ENCODE measurements at places on chromosomes 7 and 10.

DNA sequence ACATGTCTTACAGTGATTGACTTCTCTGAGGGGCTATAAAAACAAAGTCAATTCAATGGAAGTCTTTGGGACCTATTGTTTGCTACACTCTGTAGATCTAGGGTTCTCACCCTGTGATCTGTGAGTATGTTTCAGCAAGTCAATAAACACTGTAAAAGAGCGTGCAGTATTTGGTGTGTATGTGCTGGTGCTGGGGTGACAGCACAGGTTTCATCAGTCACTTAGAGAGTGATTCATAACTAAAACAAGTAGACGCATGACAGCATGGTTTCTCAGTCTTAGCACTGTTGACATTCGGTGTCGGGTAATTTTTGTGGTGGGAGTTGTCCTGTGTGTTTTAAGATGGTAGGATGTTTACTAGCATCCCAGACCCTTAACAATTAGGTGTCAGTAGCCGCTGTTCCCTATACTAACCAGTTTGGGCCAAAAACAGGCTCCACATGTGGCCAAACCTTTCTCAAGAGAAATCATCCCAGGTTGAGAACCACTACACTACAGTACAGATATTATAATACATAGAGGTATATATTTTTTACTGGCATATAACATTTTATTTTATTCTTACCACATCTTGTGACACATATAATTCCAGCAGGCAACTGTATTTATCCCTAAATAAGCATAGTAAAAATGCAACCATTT lies 411.8 kb downstream of the ARL4A start:
- DNase-seq, result no peak

- DNase-seq, result no peak
These were observed 27.6 kb downstream of the WDR86 start for GRCh38 chr7:151382079-151382885.

- DNase-seq, result peak; percentile 39
These were observed 587 bp downstream of the HOXA10 start for GRCh38 chr7:27173511-27173955.

- peak; percentile 2 for DNase-seq
These were observed 37.3 kb downstream of the CFAP46 start for GRCh38 chr10:132904814-132905649.

DNA sequence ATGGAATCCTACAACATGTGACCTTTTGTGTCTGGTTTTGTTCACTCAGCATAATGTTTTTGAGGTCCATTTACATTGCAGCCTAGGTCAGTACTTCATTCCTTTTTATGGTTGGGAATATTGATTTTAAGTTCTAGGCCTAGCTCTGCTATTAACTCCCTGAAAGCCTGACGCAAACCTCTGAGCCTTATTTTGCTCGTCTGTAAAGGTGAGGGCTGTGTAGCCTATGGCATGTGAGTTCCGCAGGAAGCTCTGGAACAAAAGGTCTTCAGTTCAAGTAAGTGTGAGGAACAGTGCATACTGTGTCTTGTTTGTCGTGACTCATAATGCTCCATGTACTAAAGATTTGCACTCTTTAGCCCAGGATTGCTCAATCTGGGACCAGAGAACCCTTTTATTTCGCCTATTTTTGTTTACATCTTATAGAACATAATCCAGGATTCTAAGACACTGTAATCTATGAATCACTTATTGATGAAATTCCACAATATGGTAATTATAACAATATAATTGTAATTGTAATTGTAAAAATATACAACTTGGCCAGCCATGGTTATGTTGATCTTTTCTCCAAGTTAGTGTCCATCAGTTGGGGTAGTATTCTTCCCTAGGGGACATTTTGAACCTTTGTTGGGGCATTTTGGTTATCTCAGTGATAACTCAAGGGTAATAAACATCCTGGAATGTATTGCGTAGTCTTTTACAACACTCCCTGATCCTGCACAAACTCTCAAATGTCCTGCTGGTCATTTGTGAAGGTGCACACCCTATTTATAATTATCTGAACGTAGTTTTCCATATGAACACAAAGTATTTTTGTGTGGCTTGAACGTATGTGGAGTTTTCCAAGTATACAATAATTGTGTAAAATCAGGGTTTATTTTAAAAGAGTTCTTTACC lies 184.7 kb downstream of the VTI1A start:
- no peak for DNase-seq

- DNase-seq, result no peak
These were observed 16.3 kb downstream of the MSRB2 start for GRCh38 chr10:23111517-23112286.

- DNase-seq, result no peak
These were observed 272.7 kb downstream of the CAMK1D start for GRCh38 chr10:12622016-12622415.

- no peak for DNase-seq
These were observed 297.3 kb downstream of the EXOC4 start for GRCh38 chr7:133550145-133550544.

- DNase-seq, result no peak
These were observed 306.4 kb upstream of the CDC14C start for GRCh38 chr7:48617993-48618392.

- peak; percentile 74 for DNase-seq
These were observed 846 bp upstream of the ZNF775 start for GRCh38 chr7:150378115-150378852.

- no peak for DNase-seq
These were observed 66.8 kb downstream of the CD36 start for GRCh38 chr7:80705130-80705781.

GRCh38 chr7:111162692-111163091 lies 71.8 kb downstream of the LRRN3 start:
- no peak for DNase-seq

- DNase-seq, result no peak
These were observed 393.5 kb downstream of the GFRA1 start for GRCh38 chr10:115879372-115880089.

DNA sequence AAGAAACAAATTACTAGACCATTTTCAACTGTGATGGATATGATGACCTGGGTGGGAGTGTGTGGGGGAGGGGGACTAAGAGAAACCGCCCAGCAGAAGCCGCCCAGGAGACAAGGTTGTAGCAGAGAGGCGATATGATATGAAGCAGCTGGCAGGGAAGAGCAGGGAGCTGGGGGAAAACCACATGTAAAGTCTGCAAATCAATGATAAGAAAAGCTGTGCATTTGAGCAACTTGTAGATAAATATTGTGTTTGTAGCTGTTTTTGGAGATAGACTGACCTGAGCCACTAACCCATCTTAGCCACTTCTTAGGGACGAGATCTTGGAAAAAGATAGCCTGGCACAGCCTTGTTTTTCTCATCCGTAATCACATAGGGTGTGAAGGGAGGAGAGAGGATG lies 252.6 kb downstream of the SEC23IP start:
- no peak for DNase-seq

DNA sequence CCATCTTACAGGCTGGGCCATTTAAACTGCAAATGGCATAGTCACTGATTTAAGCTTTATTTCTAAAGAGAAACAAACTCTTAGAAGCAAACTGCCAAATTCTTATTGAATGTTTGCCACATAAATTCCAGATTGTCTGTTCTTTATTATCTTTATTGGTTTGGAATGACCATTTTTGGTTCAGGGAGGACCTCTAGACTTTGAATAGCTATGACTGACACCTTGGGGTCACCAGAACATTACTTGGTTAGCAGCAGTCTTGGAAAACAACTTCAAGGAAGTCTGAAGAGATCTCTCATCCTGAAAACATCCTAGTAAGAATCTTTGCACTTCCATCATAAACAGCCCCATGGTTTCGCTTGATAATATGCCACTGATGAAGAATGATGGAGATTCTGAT lies 197.1 kb downstream of the SUGCT start:
- DNase-seq, result no peak

- DNase-seq, result no peak
These were observed 58.8 kb upstream of the ZNF804B start for GRCh38 chr7:88700725-88701124.

- no peak for DNase-seq
These were observed 3.2 kb downstream of the ZNF853 start for GRCh38 chr7:6618621-6619020.

DNA sequence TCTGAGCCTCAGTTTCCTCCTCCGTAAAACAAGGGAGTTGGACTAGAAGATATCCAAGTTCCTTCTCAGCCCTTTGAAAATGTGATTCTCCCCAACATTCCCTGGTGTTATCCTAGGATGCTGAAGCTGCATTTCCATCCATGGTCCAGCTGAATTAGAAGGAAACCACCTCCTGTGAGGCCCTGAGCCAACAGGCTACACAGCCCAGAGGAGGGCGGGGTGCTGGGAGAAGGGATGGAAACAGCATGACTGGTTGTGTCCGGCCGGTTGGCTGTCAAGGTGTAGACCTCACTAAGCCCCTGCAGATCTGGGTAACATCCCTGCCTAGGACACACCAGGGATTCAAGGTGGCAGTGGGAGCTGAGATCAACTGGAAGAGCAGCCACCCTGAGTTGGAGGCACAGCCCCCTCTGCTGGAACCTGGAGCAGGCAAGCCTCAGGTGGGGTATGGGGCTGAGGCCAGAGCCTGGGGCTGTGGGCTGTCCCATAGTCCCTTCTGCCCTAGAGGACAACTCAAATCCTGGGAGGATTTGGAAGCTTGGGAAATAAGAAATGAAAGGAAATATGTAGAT lies 72.0 kb downstream of the PAX2 start:
- no peak for DNase-seq

GRCh38 chr7:77687100-77687746 lies 9.0 kb upstream of the RSBN1L start:
- no peak for DNase-seq

DNA sequence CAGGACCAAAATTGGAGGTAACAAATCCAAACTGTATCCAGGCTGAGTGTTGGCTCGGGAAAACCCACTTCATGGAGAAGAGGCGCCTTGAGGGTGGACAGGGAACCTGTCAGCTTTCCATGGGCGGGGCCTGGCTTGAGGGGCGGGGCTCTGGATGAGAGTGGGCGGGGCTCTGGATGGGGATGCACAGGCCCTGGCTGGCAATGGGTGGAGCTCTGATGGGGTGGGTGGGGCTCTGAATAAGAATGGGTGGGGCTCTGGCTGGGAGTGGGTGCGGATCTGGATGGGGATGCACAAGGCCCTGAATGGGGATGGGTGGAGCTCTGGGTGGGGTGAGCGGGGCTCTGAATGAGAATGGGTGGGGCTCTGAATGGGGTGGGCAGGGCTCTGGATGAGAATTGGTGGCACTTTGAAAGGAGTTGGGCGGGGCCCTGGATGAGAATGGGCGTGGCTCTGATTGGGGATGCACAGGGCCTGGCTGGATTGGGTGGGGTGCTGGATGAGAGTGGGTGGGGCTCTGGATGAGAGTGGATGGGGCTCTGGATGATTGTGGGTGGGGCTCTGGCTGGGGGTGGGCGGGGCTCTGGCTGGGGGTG lies 96.6 kb upstream of the NPTX2 start:
- DNase-seq, result no peak

GRCh38 chr7:285731-286130 lies 4.2 kb upstream of the FOXL3 start:
- no peak for DNase-seq

GRCh38 chr10:69179089-69179742 lies 818 bp upstream of the SUPV3L1 start:
- peak; percentile 28 for DNase-seq

- DNase-seq, result peak; percentile 39
These were observed 38.0 kb upstream of the TMEM72 start for GRCh38 chr10:44873160-44873559.

- DNase-seq, result peak; percentile 95
These were observed 17.6 kb downstream of the DNAJB12 start for GRCh38 chr10:72337039-72337629.

- no peak for DNase-seq
These were observed 53.3 kb upstream of the SLF2 start for GRCh38 chr10:100859484-100859763.

- no peak for DNase-seq
These were observed 132.6 kb upstream of the RSU1 start for GRCh38 chr10:16949816-16950215.

GRCh38 chr7:32056767-32057166 lies 13.4 kb downstream of the PDE1C start:
- DNase-seq, result no peak

DNA sequence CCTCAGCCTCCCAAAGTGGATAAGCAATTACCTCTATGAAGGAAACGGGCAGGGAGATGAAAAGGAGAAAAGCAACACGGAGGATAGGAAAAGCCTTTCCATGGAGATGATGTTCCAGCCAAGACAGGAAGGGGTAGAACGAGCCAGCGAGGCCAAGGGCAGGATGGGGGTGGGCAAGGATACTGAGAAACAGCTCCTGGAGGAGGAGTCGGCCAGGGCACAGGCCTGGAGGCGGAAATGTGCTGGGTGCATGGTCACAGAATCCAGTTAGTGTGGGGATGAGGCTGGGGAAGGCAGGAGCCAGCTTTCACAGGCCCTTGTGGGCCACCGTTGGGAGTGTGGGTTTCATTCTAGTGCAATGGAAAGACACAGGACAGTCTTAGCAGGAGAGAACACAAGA lies 162.6 kb downstream of the JAZF1 start:
- no peak for DNase-seq

- DNase-seq, result peak; percentile 20
These were observed 132.7 kb downstream of the ELAPOR2 start for GRCh38 chr7:86926732-86927131.

GRCh38 chr10:110742801-110743200 lies 98.7 kb downstream of the RBM20 start:
- no peak for DNase-seq

DNA sequence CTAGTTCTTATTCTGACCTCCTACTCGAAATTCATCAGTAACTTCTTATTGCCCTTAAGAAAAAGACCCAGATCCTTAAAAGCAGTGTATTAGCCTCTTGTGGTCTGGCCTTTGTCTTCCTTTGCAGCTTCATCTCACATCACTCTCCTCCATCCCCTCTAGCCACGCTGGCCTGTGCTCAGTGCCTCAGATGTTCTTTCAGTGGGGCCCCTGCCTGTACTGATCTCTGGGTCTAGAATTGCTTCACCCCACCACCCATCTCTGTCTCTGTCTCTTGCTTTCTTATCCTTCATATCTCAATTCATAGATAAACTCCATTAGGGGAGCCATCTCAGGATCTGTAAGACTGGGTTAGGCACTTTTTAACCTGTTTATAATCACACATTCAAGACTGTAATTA lies 1178.5 kb upstream of the C7orf33 start:
- no peak for DNase-seq

- DNase-seq, result no peak
These were observed 19.4 kb downstream of the GSTO2 start for GRCh38 chr10:104288355-104288754.

DNA sequence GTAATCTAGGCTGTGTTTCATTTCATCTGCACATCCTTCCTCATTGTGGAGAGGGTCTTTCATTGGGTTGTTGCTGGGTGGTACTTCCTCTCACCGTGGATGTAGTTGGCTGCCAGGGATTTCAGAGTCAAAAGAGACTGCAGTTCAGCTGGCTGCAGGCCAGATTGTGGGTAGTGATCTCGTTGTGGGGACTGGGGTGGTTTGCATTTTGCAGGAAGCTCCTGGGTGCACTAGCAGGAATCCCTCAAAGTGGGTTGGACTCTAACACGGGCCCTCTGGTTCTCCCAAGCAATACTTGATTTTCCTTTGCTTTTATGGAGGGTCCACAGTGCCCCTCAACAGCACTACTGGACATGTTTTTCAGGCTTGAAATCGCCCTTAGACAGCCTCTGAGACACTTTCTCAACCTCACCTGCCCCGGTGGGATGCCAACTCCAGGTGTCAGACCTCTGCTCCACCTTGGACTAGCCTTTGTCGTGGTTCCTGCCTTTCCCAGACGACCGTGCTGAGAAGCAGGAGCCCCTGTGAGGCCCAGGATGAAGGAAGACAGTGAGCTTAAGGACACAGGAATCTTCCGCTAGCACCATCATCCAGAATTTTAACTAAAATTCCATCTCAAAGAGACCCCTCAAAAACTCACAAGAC lies 23.9 kb upstream of the ZNF273 start:
- DNase-seq, result no peak

GRCh38 chr7:12765431-12766100 lies 78.1 kb downstream of the ARL4A start:
- no peak for DNase-seq

All from body of pancreas (tissue), 4 donors.